Placental pericyte (primary cell): ENCODE measurements at places on chromosomes 16 and 17. TPM values are rescaled to one million over a fixed set of nuclear protein-coding genes. Genes with fewer than 3 reads are reported as not detected.

The C1QTNF1 gene
- total RNA-seq: 80.6 and 220 TPM in 2 replicates

The PYY gene
- not detected in 2 replicates for total RNA-seq

The LRRC75A gene
- total RNA-seq: 0.72 and 0.88 TPM in 2 replicates

The PABPN1L gene
- not detected in 2 replicates for total RNA-seq

The CCL8 gene
- not detected in 2 replicates for total RNA-seq

The SLFN13 gene
- total RNA-seq: 1.3 and 1.6 TPM in 2 replicates

The ASPA gene
- 0.22 TPM in 1 of 2 replicates, not detected in the other for total RNA-seq

The SOX9 gene
- total RNA-seq: 2.8 and 33.6 TPM in 2 replicates

The CCDC78 gene
- total RNA-seq: 1.1 and 3.1 TPM in 2 replicates

The RMI2 gene
- total RNA-seq: 2.2 and 7.0 TPM in 2 replicates

The CBFA2T3 gene
- not detected in 2 replicates for total RNA-seq

The KRT13 gene
- total RNA-seq: not detected in 2 replicates

The PTX4 gene
- total RNA-seq: 0.29 TPM in 1 of 2 replicates, not detected in the other

The VAMP2 gene
- total RNA-seq: 5.0 TPM in 2 replicates

The MAP2K6 gene
- total RNA-seq: 2.0 TPM in 2 replicates

The TEX19 gene
- total RNA-seq: not detected in 2 replicates

The C17orf67 gene
- total RNA-seq: 0.57 and 1.1 TPM in 2 replicates

The TBC1D3B gene
- total RNA-seq: 0.29 and 1.8 TPM in 2 replicates

The CEP95 gene
- total RNA-seq: 20.9 and 34.4 TPM in 2 replicates

The ORC6 gene
- 2.0 and 21.3 TPM in 2 replicates for total RNA-seq
